ENCODE measurements at places on chromosomes 7 and 10.

GRCh38 chr10:92799568-92799967, 48.8 kb upstream of the EXOC6 start:
- no peak for DNase-seq

GRCh38 chr7:135380351-135380750, 129.6 kb downstream of the CNOT4 start:
- no peak for DNase-seq

DNA sequence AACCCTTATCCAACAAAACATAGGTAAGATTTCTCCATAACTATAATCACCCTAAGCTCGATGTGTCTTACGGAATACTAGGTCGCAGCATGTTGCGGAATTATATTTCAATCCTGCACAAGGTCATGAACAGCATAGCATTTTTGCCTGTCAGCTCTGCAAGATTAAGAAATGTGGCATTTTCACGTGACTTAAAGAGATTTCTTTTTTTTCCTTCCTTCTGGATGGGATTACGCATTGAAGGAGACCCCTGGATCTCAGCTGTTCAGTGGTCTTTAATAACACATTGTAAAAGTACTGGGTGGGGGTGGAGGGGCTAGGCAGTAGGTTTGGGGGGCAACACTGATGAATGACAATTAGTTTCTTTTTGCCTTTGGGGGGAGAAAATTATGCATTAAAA, 106.7 kb downstream of the CUBN start:
- DNase-seq = no peak

GRCh38 chr10:131954356-131954965, 27.3 kb downstream of the BNIP3 start:
- no peak for DNase-seq

DNA sequence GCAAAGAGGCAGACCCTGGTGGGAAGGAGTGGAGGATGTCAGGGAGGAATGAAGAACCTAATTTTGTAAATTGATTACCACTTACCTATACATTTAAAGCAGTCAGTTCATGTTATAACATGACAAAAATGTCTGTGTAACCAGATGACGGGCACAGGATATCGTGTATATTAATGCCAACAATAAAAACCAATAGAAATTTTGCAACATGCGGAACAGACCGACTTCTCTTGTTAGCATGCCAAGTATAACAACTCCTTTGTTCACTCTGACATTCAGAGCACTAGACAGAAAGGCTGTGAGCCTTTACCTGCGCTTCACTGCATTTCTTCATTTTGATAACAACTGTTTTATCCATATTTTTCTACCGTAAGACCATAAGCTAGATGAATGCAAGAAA, 29.9 kb downstream of the CDK6 start:
- no peak for DNase-seq

GRCh38 chr7:66308411-66308810, 103.3 kb downstream of the TPST1 start:
- no peak for DNase-seq

- DNase-seq = no peak
These were observed 22.7 kb upstream of the PITRM1 start for GRCh38 chr10:3195286-3195685.

GRCh38 chr10:87093632-87094372, 841 bp downstream of the GLUD1 start:
- peak; percentile 72 for DNase-seq

DNA sequence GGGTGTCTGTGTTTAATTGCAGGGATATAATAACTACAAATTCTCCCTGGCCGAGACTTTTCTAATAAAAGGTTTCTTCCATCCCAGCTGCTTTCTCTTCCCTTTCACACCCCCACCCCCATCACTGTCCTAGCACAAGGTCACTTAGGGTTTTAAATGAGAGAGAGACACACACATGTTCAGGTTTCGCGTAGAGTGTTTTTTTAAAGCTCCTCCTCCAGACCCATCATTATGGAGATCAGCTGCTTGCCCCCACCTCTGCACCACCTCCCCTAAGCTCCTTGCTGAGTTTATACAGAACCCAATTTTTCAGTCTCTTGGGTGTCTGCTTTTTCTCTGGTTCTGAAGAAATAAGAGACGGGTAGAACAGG, 18.6 kb downstream of the LRMDA start:
- no peak for DNase-seq

- no peak for DNase-seq
These were observed 440 bp upstream of the GLRX3 start for GRCh38 chr10:130135676-130136225.

DNA sequence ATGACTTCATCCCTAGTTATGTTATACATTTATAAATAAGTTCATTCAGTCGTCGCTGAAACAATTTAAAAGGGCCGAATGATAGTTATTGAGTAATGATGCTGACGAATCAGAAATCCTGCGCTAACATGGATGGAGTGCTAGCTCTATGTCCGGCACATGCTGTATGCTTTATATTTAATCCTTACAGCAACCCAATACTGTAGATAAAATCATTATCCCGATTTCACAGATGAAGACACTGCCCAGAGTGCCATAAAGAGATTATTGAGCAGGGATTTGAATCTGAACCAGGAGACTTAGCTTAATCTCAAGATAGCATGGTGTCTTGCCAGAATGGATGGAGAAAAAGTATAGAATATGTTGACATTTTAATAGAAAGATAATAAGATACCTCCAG, 1.1 kb upstream of the ICA1 start:
- DNase-seq = no peak

- peak; percentile 87 for DNase-seq
These were observed 15.6 kb downstream of the ATG9B start for GRCh38 chr7:151008511-151009323.

DNA sequence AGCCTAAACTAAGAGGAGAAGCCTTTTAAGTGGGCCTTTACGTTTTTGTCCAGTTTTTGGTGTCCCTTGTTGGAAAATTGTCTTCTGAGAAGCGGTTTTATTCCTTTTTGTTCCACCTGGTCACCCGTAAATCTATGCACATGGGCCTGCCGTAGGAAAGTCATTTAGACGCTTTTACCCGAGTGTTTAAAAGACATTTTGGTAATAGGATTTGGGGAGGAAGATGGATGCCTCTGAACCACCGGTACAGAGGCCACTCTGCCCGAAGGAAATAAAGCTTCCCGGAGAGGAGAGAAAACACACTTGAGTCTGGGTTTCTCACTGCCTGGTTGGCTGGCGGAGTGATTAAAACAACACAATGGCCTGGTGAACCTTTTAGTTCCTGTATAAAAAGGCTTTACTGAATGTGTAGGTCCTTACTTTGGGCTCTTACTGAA, 760 bp downstream of the THNSL1 start:
- DNase-seq = no peak

DNA sequence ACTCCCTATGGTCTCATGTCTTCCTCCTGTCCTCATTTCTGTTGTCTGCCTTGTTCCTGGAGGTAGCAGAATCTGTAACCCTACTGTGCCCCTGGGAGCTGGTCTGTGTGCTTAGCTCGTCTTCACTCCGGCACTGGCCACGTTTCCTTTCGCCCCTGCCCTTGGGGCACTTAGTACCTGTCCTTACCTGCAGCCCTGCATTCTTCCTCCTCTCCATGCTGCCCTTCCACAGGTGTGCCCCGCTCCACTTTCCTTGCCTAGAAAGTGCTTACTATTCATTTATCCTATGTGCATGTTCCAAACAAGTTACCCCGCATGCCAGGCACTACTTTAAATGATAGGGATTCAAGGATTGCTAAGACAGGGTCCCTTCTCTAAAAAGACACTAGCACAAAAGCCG, 199.9 kb upstream of the ZMIZ1 start:
- DNase-seq = no peak

- peak; percentile 63 for DNase-seq
These were observed at the start of gene SFXN2 for GRCh38 chr10:102714621-102715455. Gene SFXN2 (plus strand): TSS chr10:102714636. CDS start chr10:102726637, 12,001 bp downstream.

- no peak for DNase-seq
These were observed 152.9 kb downstream of the DYNC1I1 start for GRCh38 chr7:95925236-95925635.

- DNase-seq = peak; percentile 7
These were observed 26.8 kb downstream of the MICU1 start for GRCh38 chr10:72598769-72599701.

All from erythroblast (primary cell).